Thoracic aorta (tissue), 2 donors: ENCODE measurements at places on chromosomes 3 and 15. TPM values are rescaled to one million over a fixed set of nuclear protein-coding genes. Genes with fewer than 3 reads are reported as not detected.
A peak's percentile ranks its signal among the peaks of the same experiment; 100 is the strongest.

DNA sequence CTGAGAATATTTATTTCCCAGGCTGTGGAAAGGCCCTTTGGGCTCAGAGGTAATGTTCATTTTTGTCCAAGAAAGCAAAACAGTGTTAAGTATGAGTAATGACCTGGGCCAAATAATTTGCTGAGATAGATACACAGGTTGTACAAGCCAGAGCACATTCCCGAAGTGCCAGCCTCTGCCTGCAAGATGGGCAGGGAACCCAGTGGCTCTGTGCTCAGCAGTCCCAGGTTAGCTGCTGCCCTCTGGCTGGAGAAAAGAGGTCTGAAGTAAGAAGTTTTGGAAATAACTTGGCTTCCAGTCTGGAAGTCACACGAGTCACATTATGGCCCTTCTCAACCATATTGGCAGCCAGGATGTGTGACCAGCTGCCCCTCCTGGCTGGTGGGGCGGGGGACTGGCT is 20.2 kb downstream of the MYZAP start:
- H3K4me1 ChIP-seq: peaks cover 14% of the 10 kb centered on the region
- H3K27me3 ChIP-seq: no peaks in the 10 kb centered on the region
- no peaks in the 10 kb centered on the region for H3K36me3 ChIP-seq
- no peak for DNase-seq
- H3K27ac ChIP-seq: peak overlapping the region; percentile 13

DNA sequence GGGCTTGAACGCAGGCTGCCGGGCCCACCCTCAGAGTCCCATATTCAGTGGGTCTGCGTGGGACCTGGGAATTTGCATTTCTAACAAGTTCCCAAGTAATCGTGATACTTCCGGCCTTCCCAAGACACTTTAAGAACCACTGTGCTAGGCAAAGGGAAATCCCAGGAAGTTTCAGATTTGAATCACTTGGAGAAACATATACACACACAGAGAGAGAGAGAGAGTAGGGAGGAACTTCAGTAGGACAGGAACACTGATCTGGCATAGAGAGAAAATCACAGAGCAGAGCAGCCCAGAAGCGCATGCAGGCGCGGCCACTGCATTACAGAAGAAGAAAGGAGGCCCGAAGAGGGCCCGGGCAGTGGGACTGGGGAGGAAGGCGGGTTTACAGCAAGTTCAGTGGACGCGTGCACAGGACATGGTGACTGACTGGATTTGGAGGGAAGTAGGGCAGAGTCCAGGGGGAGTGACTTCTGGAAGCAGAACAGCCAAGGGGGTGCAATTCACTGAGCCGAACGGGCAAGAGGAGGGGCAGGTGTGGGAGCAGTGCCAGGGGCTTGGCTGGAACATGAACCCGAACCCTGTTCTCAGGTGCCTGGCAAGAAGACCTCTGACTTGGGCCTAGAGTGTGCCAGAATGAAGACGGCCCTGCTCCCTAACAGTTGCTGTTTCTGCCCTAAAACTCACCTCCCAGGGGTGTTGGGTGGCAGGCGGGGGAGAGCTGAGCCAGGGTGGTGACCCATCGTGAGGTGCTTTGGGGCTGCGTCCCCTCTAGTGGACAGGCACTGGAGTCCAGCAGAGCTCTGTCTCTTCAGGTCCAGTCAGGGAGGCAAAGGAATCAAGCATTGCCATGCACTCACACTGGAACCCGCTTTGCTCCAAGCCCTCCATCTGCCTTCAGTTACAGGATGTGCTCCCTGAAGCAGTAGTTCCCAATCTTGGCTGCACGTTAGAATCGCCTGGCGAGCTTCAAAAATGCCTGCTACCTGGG is 101.3 kb upstream of the HES1 start:
- no peaks in the 10 kb centered on the region for H3K4me1 ChIP-seq
- no peaks in the 10 kb centered on the region for H3K27me3 ChIP-seq
- H3K36me3 ChIP-seq: no peaks in the 10 kb centered on the region
- H3K27ac ChIP-seq: no peak overlapping the region

DNA sequence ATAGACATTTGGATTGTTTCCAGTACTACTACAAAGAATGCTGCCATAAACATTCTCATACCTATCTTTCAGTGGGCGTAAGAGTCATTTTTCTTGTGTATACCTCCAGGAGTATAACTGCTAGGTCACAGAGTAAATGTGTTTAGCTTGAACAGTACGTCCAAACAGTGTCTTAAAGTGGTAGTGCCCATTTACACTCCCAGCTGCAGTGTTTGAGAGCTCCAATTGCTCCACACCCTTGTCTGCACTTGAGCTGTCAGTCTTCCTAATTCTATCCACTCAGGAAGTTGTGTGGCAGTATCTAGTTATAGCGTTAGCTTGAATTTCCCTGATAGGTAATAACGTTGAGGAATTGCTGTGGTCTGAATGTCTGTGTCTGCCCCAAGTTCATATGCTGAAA is 404.7 kb upstream of the PPP2R3A start:
- no peaks in the 10 kb centered on the region for H3K27me3 ChIP-seq
- DNase-seq: no peak
- H3K4me1 ChIP-seq: no peaks in the 10 kb centered on the region

GRCh38 chr3:110414855-110415254 is 656.8 kb upstream of the NECTIN3 start:
- no peaks in the 10 kb centered on the region for H3K36me3 ChIP-seq
- DNase-seq: no peak
- peak overlapping the region; percentile 85 for H3K27ac ChIP-seq
- peaks cover 22% of the 10 kb centered on the region for H3K4me1 ChIP-seq
- no peak overlapping the region for H3K4me3 ChIP-seq

GRCh38 chr3:110568246-110568645 is 503.4 kb upstream of the NECTIN3 start:
- no peak overlapping the region for H3K27ac ChIP-seq
- no peaks in the 10 kb centered on the region for H3K36me3 ChIP-seq
- no peaks in the 10 kb centered on the region for H3K4me1 ChIP-seq

GRCh38 chr3:121969631-121970030 is 52.4 kb downstream of the ILDR1 start:
- H3K4me1 ChIP-seq: no peaks in the 10 kb centered on the region
- H3K4me3 ChIP-seq: no peak overlapping the region
- DNase-seq: no peak

DNA sequence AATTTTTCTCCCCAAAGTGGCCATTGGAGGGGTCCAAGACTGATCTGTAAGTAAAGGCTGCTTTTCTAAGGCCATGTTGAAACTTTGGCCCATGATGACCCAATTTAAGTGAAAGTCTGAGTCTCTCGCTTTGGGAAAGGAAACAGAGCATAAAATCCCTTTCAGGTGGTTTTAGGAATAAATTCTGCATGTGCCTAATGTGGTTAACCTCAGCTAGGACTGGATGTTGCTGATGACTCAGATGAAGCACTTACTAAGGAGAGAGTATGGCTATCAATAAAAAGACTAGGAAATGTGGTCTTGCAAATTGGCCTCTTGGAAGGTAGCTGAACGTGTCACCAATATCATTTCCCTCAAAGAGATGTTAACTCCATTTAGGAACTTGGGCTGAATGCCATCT is 458.5 kb downstream of the AGBL1 start:
- no peak overlapping the region for H3K4me3 ChIP-seq
- DNase-seq: no peak
- H3K36me3 ChIP-seq: no peaks in the 10 kb centered on the region
- H3K27me3 ChIP-seq: no peaks in the 10 kb centered on the region

GRCh38 chr3:128735287-128735686 is 9.3 kb downstream of the RAB7A start:
- H3K36me3 ChIP-seq: no peaks in the 10 kb centered on the region
- peaks cover 16% of the 10 kb centered on the region for H3K4me1 ChIP-seq

- H3K27me3 ChIP-seq: no peaks in the 10 kb centered on the region
- H3K4me3 ChIP-seq: no peak overlapping the region
- no peak overlapping the region for H3K27ac ChIP-seq
- DNase-seq: no peak
- no peaks in the 10 kb centered on the region for H3K4me1 ChIP-seq
These were observed 71.3 kb upstream of the ETV5 start for GRCh38 chr3:186180151-186180550.

GRCh38 chr15:90482124-90483011 is 47.4 kb upstream of the CRTC3 start:
- peaks cover 62% of the 10 kb centered on the region for H3K36me3 ChIP-seq
- H3K4me1 ChIP-seq: no peaks in the 10 kb centered on the region
- peak overlapping the region; percentile 40 for H3K27ac ChIP-seq
- no peaks in the 10 kb centered on the region for H3K27me3 ChIP-seq
- DNase-seq: no peak

- H3K4me3 ChIP-seq: no peak overlapping the region
- no peaks in the 10 kb centered on the region for H3K4me1 ChIP-seq
- no peaks in the 10 kb centered on the region for H3K27me3 ChIP-seq
These were observed 19.8 kb downstream of the MRPS11 start for GRCh38 chr15:88487178-88487795.

DNA sequence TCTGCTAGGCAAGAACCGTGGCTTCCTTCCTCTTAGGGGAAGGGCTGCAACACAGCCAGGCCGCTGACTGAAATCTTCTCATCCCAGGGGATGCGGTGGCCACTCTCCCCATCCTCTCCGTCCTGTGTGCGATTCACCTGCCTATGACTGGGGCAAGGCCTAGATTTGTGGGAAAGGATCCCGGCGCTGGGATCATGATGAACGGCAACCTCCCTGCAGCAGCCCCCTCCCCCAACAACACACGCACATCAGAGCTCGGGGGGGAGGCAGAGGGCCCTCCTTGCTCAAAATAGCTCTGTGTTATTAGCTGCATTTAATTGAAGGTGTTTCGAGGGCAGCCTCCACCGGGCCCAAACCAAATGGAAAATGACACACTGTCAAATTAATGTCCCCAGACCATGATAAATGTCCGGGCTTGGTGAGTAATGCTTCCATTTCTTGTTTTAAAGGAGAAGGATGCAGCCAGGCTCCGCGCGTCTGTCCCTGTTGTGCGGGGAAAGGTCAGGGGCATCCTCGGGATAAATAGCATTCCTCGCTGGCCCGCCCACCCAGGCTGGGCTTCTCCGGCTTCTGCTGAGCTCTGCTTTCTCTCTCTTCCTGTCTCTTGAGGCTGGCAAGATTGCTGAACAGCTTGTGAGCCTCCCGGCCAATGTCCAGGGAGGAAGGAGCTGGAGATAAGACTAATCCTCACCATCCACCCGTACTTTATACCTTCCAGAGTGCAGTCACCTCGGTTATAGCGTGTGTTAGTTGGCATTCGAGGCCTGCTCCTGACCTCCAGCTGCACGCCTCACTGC is 56.4 kb upstream of the TLE3 start:
- H3K4me1 ChIP-seq: peaks cover 13% of the 10 kb centered on the region
- no peak overlapping the region for H3K4me3 ChIP-seq
- DNase-seq: no peak
- no peak overlapping the region for H3K27ac ChIP-seq

GRCh38 chr3:66396888-66397287 is 103.9 kb downstream of the LRIG1 start:
- DNase-seq: no peak
- no peaks in the 10 kb centered on the region for H3K36me3 ChIP-seq
- no peak overlapping the region for H3K4me3 ChIP-seq
- H3K27me3 ChIP-seq: no peaks in the 10 kb centered on the region

- no peaks in the 10 kb centered on the region for H3K36me3 ChIP-seq
- no peak overlapping the region for H3K4me3 ChIP-seq
- no peak overlapping the region for H3K27ac ChIP-seq
These were observed 81.8 kb upstream of the MRPS22 start for GRCh38 chr3:139261754-139262586.

GRCh38 chr15:80414546-80415357 is 10.6 kb downstream of the ARNT2 start:
- H3K4me1 ChIP-seq: no peaks in the 10 kb centered on the region
- H3K27ac ChIP-seq: no peak overlapping the region
- no peaks in the 10 kb centered on the region for H3K36me3 ChIP-seq
- DNase-seq: no peak
- H3K27me3 ChIP-seq: no peaks in the 10 kb centered on the region

- no peak for DNase-seq
- no peak overlapping the region for H3K27ac ChIP-seq
- no peaks in the 10 kb centered on the region for H3K36me3 ChIP-seq
- no peaks in the 10 kb centered on the region for H3K4me1 ChIP-seq
These were observed 185.8 kb upstream of the POU1F1 start for GRCh38 chr3:87462228-87462627.

DNA sequence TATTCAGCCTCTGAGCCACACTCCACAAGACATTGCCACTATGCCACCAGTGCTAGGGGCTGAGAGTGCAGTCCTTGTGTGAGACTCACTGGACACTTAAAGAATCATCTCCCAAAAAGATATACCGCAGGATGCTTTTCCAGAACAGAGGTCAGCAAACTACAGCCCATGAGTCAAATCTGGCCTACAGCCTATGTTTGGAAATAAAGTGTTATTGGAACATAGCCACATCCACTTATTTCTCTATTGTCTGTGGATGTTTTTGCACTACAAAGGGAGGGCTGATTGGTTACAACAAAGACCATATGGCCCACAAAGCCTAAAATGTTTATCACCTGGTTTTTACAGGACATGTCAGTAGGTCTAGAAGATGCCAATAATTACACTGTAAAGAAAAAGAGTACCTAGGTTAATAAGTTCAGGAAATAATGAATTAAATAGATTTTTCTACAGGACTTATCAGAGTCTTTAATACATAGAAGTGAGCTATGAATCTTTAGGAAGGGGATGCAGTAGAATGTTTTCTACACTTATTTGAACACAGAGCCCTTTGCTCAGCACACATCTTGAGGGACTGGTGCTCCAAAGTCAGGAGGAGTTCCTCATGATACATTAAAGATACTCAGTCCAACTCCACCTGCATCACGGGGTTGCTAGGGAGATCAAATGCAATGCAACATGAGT is 26.3 kb downstream of the SRGAP3 start:
- DNase-seq: no peak
- no peaks in the 10 kb centered on the region for H3K36me3 ChIP-seq
- no peak overlapping the region for H3K4me3 ChIP-seq
- no peak overlapping the region for H3K27ac ChIP-seq

GRCh38 chr15:77682564-77682963 is 49.9 kb upstream of the LINGO1 start:
- no peak overlapping the region for H3K4me3 ChIP-seq
- no peaks in the 10 kb centered on the region for H3K27me3 ChIP-seq
- no peak for DNase-seq
- H3K27ac ChIP-seq: no peak overlapping the region

- H3K27ac ChIP-seq: no peak overlapping the region
- peaks cover 11% of the 10 kb centered on the region for H3K4me1 ChIP-seq
- no peaks in the 10 kb centered on the region for H3K27me3 ChIP-seq
- H3K4me3 ChIP-seq: no peak overlapping the region
- DNase-seq: no peak
These were observed 11.5 kb downstream of the ACKR2 start for GRCh38 chr3:42820746-42821051.

GRCh38 chr15:44092221-44092620 is 102.8 kb downstream of the FRMD5 start:
- DNase-seq: no peak
- no peaks in the 10 kb centered on the region for H3K27me3 ChIP-seq
- H3K4me3 ChIP-seq: no peak overlapping the region
- no peaks in the 10 kb centered on the region for H3K4me1 ChIP-seq
- no peak overlapping the region for H3K27ac ChIP-seq

GRCh38 chr15:47963265-47963664 is 157.5 kb upstream of the SLC24A5 start:
- H3K27ac ChIP-seq: no peak overlapping the region
- H3K4me3 ChIP-seq: no peak overlapping the region
- H3K36me3 ChIP-seq: no peaks in the 10 kb centered on the region
- no peak for DNase-seq
- H3K4me1 ChIP-seq: no peaks in the 10 kb centered on the region

Gene SLC35G2
- total RNA-seq: 5.3 TPM

Gene GABRR3
- not detected for total RNA-seq

Gene DNASE1L3
- 2.3 TPM for total RNA-seq

Gene FRMD5
- 0.27 TPM for total RNA-seq

Gene LRRC15
- 0.27 TPM for total RNA-seq

Gene MKRN3
- total RNA-seq: 6.8 TPM

Gene TMEM212
- not detected for total RNA-seq

Gene ATOSA
- 59.4 TPM for total RNA-seq

Gene MUC4
- not detected for total RNA-seq

Gene RPP25
- total RNA-seq: 11.8 TPM

Gene NOX5
- total RNA-seq: 0.92 TPM

Gene SST
- not detected for total RNA-seq
